NCI-H1436 treated with DMSO at 0.1 percent for 48 hours (cell line): ENCODE measurements at places on chromosomes 3 and 15.

GRCh38 chr3:172356427-172356826, 91.8 kb downstream of the GHSR start:
- no peak for DNase-seq

DNA sequence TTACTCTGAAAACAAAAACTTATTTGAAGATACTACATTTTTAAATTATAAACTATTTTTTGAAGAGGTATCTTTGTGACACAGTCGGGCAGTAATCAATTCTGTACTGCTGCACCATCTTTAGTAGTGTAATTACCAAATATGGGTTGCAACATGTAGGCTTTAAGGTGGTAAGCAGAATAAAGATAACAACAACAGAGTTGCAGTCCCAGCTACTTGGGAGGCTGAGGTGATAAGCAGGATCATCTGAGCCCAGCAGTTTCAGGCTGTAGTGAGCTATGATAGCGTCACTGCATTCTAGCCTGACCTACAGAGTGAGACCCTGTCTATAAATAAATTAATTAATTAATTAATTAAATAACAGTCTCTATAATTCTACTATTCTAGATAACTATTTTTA, 6.0 kb downstream of the PLOD2 start:
- no peak for DNase-seq

DNA sequence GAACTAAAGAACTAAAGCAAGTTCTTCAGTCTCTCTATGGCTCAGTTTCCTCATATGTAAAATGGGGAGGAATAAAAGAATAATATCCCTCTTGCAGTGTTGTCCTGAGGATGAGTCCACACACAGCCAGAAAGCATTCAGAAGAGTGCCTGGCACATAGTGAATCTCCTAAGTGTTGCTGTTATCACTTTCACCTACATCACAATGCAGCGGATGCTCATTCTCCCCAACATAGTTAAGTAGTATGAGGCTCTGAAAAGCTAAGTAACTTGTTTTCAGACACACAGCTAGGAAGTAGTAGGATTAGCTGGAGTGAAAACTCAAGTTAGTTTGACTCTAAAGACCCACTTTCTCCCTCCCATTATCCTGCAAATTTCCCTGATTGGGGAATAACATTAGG, 9.1 kb upstream of the USP3 start:
- DNase-seq = no peak

DNA sequence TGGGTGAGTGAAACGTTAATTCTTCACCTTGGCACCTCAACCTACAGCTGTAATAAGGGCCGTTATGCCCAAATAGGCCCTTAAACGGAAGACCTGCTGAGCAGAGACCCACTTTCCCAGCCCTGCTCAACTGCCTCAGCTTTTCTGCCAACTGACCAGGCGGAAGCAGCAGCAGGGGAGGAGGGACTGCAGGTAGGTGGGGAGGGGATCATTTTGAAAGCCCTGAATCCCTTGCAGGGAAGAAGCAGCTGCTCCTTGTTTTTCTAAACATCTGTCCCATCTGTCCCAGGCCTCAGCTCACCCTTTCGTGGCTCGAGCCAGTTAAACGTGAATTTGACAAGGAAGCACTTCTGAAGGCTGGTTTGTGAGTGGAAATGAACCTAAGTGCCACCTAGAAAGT, 978 bp upstream of the CMC1 start:
- no peak for DNase-seq

DNA sequence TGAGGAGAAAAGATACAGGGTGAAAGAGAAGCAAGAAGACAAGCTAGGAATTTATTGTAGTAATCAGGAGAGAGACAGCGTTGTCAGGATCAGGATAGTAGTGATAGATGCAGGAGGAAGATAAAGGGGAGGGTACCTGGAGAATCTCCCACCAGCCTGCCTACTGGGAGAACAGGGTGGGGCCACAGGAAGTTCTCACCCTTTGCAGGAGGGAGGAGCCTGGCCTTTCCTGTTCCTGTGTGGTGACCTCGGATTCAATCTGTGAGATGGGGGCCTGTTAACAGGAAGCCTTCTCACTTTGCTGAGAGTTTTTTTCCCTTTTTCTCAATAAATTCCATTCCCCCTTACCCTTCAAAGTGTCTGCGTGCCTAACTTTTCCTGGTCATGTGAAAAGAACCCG, 37.6 kb downstream of the GMPS start:
- DNase-seq = no peak

- peak; percentile 82 for DNase-seq
These were observed 75.6 kb upstream of the SNTN start for GRCh38 chr3:63576846-63577245.

- no peak for DNase-seq
These were observed 38.8 kb upstream of the TNFSF10 start for GRCh38 chr3:172561897-172562640.

DNA sequence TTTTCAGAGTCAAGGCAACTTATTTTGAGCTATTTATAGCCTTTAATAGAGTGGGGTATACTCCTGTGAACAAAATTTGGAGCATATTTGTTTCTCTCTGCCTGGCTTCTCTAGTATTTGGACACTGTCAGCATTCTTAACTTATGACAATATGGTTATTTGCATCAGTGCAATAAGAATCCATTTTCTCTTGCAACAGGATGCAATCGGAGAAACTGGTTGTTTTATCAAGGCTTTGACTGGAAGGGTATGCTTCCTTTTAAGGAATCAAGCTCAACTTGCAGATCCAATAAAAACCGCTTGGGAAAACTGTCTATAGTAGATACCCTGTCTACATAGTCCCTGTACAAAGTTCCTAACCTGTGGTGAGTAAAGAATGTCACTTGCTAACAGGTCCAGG, 106.7 kb downstream of the DPH6 start:
- DNase-seq = no peak

- DNase-seq = no peak
These were observed 4.4 kb downstream of the QARS1 start for GRCh38 chr3:49100046-49100615.

- no peak for DNase-seq
These were observed 13.2 kb downstream of the ABTB1 start for GRCh38 chr3:127685708-127686511.
